ENCODE measurements at places on chromosomes 11 and 22.

GRCh38 chr11:88799771-88800500 is 265.8 kb downstream of the GRM5 start:
- no peak for DNase-seq

DNA sequence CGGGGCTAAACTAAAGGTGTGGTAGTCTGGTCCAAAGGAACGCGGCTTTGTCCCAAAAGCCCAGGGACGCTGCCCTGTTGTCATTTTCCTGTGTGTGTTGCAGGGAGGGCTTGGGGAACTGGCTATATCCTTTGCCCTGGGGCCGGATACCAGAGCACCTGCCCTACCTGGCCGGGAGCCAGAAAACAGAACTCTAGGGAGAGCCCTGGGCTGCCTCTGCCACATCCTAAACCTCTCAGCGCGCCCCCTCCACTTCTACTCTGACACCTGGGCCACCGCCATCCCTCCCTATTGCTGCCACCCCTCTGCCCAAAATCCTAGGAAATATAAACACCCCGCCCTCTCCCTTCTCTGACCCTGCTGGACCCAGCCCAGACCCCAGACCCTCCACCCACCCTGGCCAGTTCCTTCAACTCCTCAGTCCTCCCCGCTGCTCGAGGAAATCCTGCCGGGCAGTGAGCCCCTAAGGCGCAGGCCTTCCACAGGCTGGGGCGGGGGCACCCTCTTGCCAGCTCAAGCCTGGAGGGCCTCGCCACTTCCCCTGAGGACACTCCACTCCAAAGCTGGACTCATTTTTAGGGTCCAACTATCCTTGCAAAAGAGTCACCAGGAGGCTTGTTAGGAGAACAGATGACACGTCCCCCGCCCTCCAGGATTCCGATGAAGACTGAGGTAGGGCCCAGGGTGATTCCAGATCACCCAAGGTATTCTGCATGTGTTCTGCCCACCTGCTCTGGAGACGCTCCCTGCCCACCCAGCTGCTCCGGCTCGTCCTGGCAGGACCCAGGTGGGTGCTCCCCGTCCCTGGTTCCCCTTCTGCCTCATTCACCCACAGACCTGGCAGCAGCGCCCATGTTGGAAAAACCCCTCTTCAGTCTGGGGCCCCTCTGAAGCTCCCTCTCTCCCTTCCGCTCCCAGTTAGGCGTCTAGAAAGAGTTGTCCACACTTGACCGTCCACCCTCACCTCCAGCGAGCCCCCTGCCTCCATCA is 12.2 kb downstream of the KCTD17 start:
- DNase-seq: no peak

- DNase-seq: no peak
These were observed 30.2 kb downstream of the MSANTD4 start for GRCh38 chr11:105991888-105992287.

DNA sequence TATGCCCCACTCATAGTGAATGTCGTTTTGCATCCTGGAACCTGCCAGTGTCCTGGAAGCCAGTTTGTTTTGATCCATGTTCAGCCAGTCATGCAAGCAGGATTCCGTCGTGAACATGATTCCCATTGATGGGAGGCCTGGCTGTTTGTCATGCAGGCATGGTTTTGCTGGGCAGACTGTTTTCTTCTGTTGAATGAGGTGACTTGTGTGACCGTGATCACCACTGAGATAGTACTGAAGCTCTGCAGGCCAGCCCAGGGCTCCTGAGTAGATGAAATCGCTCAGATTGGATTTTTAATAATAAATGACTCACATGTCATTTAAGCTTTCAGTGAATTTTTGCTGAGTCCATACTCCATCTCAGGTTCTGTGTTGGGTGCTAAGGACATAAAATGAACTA is 117.8 kb downstream of the PDE2A start:
- no peak for DNase-seq

- no peak for DNase-seq
These were observed 80.3 kb upstream of the MYOD1 start for GRCh38 chr11:17639091-17639490.

- DNase-seq: peak; percentile 30
These were observed 563 bp downstream of the GATD1 start for GRCh38 chr11:776561-777287.

DNA sequence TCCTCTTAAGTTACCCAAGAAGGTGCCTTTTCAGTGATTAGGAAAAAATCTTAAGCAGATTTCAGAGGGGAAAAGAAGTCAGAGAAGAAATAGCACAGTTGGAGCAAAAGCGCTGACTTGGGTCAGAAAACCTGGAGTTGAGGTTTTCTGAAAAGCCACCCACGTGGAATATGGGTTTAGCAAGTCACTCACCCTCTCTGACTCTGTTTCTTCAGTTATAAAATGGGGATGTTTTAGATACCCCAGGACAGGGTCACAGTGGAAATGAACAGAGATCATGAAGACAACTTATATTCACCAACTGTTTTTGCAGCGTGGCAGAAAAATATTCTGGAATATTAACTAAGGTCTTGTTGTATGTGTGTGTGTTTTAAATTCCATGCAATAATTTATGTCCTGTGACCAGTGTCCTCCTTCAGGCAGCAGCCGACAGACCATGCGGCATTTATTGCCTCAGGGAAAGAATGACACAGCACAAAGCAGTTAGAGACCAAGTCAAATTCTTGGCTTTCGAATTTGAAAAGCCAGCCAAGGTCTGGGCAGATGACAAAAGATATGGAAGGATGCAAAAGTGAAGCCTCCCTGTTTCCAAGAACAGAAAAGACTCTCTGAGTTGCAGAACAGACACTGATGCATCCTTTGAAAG is 119.9 kb downstream of the MIAT start:
- DNase-seq: no peak

- no peak for DNase-seq
These were observed 74.6 kb downstream of the RAB30 start for GRCh38 chr11:82996966-82997606.

GRCh38 chr11:64015935-64016845 is 19.5 kb upstream of the FLRT1 start:
- DNase-seq: no peak

GRCh38 chr11:17443926-17444690 is 32.5 kb downstream of the ABCC8 start:
- no peak for DNase-seq

DNA sequence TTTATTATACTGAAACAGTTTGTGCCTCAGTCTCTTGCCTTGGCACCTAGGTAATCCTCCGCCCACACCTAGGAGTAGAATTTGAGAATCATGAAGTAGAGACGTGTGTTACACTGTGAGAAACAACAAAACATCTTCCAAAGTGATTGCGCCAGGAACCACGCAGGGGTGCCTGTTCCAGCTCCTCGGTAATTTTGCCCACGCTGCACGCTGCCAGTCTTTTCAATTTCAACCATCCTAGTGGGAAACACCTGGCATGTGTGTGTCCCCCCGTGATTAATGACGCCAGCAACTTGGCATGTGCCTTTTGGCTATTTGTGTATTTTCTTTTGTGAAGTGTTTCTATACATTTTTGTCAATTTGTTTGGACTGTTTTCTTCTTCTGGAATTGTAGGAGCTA is 919.1 kb downstream of the BRD1 start:
- no peak for DNase-seq

GRCh38 chr11:10623797-10624761 is 55.6 kb upstream of the LYVE1 start:
- no peak for DNase-seq

DNA sequence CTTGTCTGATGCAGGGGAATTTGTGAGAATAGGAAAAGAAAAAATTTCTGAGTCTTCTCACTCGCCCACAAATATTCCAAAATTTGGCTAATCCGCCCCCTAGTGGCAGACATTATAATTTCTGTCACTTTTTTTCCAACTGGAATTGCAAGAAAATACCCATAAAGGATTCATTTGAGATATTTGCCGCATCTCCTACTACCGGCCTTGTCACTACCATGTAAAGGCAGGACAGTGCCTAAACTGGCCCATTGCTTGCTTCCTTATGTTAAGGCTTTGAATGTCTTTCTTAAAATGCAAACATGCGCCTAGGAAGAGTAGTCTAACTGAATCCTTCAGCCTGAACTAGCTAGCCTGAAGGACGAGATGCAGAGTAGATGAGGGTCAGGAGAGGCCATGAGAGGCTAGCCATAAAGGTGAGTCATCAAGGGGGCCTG is 9.3 kb upstream of the CEP295 start:
- DNase-seq: no peak

DNA sequence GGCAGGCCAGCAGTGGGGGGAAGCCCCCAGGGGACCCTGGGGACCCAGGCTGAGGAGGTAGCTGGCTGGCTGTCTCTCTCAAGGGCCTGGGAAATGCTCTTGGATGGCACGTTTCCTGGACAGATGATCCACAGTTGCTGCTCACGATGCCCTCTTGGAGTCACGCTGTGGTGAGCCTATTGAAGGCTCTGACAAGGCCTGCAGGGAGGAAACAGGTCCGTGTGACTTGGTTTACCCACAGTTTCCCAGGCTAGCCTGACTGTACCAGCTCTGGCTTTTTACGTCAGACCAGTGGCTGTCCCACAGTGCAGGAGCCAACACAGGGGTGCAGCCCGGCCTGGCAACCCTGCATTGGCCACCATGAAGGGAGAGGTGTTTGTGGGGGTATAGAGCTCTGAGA is 29.2 kb upstream of the PPARA start:
- no peak for DNase-seq

DNA sequence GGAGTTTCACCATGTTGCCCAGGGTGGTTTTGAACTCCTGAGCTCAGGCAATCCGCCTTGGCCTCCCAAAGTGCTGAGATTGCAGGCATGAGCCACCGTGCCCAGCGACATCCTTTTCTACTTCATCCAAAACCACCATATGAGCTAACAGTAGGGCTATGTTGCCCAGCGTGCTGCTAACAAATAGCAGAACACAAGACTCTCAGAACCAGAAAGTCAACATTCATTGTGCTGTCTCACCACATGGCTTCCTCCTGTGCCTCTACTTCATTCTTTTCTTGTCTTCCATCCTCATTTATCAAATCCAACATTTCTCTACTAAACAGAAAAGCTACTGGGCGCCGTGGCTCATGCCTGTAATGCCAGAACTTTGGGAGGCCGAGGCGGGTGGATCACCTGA is 12.0 kb upstream of the DENND5A start:
- no peak for DNase-seq

- DNase-seq: peak; percentile 67
These were observed 3.8 kb downstream of the EHD1 start for GRCh38 chr11:64874308-64875240.

- DNase-seq: no peak
These were observed 43.1 kb upstream of the EED start for GRCh38 chr11:86201371-86201884.

DNA sequence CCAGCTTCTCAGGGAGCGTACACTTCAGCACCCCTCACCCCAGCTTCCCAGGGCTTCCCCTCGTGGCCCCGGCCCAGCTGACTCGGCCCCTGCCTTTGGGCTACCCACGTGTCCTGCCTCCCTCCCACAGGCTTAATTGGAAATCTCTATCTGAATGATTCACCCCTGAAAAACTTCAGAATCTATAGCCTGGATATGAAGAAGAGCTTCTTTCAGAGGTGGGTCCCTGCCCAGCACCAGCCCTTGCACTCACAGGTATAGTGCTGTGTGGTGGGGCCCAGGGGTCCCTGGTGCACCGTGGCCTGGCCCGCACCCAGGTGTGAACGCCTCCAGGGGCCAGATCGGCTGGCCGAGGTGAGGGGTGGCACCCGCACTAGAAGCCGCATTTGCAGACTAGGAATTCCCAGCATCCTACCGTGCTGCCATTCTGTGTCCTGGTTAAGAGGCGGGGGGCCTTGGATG is 38.4 kb downstream of the B3GAT1 start:
- no peak for DNase-seq

DNA sequence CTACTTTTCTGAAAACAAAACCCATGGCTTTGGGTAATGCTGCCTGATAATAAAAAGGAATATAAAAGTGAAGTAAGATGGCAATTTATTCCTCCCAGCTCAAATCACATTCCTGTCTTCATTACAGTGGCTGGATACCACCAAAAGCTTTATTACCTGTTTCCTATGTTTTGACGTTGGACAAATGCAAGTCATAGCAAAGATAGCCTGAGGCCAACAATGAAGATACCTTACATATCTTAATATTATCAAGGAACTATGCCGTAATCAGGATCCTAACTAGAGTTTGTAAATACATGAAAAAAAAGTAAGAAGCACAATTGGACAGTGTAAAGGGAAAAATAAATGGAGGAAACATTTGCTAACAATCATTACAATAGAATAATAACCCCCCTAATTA is 202.4 kb downstream of the SOX6 start:
- no peak for DNase-seq

- DNase-seq: peak; percentile 50
These were observed 56.0 kb downstream of the DCUN1D5 start for GRCh38 chr11:103035791-103036434.

GRCh38 chr11:57162179-57162898 is 19.4 kb upstream of the LRRC55 start:
- DNase-seq: no peak

- DNase-seq: no peak
These were observed 258.3 kb downstream of the LRRC4C start for GRCh38 chr11:41201156-41201555.

All from activated CD4-positive, alpha-beta memory T cell treated with anti-CD3 and anti-CD28 coated beads, Interleukin-2, amount 10 ng/mL, durations not matched to agents 7 days and 5 days (primary cell).